Neural crest cell (in vitro differentiated cells): ENCODE measurements at places on chromosomes 11 and 22.

- no peak for DNase-seq
Observed at GRCh38 chr11:64035576-64035975, at the start of gene FLRT1. Gene FLRT1 (plus strand): TSS chr11:64035931. CDS start chr11:64116268, 80,337 bp downstream.

GRCh38 chr11:6443269-6444003 is 2.6 kb upstream of the HPX start:
- DNase-seq: peak; percentile 38

DNA sequence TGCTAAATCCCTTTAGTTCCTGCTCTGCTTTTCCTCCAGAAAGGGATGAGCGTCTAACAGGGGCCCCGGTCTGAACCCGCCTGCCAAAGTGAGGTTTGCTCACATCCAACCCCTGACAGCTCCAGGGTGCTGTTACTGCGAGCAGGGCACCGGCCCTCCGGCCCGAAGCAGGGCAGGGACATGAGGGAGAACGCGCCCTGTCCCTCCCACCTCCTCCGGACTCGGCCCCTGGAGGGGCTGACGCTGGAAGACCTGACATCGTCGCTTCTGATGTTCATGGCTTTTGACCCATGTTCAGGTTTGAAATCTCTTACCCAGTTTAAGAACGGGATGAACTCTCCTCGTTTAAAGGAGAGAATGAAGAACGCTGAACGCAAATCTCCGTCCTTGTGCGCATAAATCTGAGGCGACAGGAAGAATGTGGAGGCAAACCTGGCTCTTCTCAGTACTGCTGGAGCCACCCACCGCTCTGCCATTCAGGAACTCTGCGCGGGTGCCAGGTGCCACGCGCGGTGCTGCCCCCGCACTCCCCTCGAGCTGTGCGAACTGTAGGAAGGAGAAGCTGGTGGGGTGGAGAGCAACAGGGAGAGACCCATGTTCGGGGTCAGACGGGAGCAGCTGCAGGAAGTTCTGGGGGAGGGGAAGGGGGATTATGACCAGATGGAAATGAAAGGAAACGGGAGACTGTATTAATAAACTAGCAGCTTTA is 826 bp upstream of the EEF1G start:
- DNase-seq: no peak

- no peak for DNase-seq
Observed at GRCh38 chr11:71996946-71997345, 1.8 kb upstream of the IL18BP start.

DNA sequence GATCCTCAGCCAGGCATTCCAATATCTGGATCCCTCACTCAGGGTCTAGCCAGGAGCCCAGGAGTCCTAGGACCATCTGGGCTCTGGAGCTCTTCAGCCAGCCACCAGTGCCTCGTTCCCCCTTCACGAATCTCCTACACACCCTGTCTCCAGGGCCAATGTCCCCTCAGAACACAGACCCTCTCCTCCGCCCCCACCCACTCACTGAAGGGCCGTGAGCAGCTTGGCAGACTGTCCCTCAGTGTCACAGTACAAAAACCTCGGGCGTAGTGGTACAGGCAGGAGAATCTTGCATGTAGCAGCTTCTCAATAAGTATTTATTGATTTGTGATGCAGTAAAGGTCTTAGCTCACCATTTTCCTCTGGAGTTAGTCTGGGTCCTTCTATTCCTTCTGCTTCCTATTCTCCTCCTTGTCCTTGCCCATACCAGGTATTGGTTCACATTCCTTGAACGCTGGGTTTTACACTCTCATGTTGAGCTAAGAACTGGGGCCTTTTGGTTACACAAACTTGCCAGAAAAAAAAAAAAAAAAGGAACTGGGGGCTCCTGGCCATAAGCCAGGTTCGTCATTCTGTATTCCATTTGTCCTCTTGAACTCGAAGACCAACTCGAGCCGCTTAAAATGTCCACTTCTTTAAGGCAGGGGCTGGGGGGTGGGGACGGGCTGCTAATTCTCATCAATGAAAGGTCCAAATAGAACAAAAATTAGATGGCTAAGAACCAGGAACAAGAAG is 2.3 kb downstream of the CXCR5 start:
- no peak for DNase-seq

GRCh38 chr11:95780544-95780943 is 9.0 kb downstream of the FAM76B start:
- DNase-seq: no peak

- DNase-seq: no peak
Observed at GRCh38 chr11:14542324-14542723, 22.1 kb upstream of the PSMA1 start.

DNA sequence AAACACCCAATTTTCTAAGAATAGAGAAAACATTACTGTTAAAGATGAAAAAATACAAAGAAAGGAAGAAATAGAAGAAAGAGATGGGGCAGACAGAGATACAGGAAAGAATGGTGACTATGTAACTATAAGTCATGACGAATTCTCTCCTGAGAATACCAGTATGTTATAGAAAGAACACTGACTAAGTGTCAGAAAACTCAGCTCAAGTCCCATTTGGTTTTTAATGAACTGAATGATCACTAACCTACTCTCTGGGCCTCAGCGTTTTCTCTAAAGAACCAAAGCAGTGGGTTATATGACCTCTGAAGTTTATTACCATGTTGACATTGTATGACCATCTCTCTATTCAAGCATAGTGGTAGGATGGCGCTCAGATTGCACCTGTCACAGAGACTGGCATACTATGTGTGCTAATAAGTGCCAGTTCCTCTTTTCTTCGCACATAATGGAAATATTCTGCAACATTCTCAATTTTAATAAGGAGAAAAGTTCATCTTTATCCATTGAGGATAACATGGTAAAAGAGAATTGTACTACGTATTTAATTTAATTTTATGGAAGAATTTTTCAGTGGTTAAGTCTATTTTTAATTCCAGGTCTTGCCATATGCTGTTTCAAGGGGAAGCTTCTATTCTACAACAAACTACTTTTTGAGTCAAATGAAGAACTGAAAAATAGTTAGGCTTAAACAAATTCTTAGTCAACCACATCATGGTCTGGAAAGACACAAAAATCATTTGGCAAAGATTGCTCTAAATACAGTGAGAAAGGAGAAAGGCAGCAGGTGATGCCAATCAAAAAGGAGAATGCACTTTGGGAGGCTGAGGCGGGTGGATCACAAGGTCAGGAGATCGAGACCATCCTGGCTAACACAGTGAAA is 25.0 kb upstream of the EED start:
- no peak for DNase-seq

- DNase-seq: no peak
Observed at GRCh38 chr22:21051831-21052400, 6.2 kb downstream of the LRRC74B start.

- DNase-seq: no peak
Observed at GRCh38 chr11:17333799-17334586, 17.6 kb upstream of the NCR3LG1 start.
